ENCODE measurements at places on chromosomes 3 and 15.

DNA sequence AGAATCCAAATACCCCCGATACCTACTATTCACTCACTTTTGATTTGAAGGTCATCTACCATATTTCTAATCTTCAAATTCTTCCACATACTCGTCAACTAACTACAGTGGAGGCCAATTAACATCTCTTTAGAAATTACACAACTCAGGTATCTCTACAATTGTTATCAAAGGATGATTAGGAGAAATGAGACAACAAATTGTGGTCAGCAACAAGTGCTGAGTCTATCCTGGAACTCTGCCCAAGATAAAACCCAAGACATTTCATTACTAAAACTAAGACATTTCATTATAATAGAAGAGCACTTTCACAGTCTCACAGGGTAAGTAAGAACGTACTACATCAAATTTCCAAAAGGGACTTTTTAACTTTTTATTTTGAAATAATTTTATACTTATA, 100.0 kb downstream of the TBC1D5 start:
- no peak for DNase-seq

- no peak for DNase-seq
Measured at GRCh38 chr15:35506272-35506870, 39.6 kb downstream of the DPH6 start.

- DNase-seq, result no peak
Measured at GRCh38 chr3:37773911-37774310, 87.8 kb upstream of the CTDSPL start.

GRCh38 chr15:42890161-42890913, 30.2 kb downstream of the TTBK2 start:
- peak; percentile 87 for DNase-seq

DNA sequence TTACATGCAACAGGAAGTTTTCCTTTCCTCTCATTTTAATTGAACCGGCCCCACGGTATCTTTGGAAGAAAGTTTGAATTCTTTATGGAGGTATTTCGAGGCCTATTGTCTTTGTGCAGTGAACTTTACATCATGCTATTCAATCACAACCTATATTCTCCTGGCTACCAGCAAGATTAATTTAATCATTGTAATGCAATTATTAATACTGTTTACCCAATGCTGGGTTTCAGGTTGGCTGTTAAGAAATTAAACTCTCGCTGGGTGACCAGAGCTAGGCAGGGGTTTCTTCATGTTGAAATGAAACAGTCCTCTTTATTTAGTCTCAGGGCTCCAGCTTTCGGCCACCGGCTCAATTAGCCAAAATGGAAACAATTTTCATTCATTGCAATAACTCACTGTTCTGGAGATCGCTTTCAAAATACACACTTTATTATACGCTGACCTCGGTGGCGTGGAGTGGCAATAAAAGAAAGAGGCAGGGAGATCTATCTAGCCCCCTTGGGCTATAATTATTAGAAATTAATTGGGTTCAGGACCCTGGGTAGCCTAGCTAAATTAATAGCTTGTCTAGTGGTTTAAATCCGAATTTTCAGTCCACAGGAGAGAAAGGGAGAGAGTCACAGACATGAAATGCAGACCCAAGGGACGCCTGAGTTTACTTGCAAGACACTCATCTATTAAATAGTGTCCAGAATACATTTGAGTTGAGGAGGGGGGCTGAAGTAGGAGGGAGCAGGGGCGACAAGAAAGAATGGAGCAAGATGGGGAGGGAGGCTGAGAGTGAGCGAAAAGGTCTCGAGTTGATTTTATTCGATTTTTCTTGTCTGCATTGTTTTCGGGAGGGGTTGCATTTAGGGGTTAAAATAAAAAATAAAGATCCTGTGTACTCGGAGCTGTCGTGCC, 3.9 kb upstream of the MECOM start:
- no peak for DNase-seq

DNA sequence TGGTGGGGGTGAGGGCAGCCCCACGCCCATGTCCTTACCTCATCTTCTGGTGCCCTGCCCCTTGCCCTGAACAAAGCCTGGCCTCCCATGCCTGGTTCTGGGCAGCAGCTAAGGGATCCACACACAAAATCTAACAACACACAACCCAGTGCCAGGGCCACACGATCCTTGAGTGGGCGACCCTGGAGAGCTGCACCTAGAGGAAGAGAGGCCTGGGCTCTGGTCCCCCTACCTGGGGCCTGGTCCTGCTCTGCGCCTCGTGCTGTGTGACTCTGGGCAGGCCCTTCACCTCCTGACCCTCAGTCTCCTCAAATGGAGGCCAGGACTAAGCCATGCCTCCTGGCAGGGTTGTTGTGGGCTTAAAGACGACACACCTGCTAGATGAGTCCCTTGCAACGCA, 20.0 kb upstream of the C3orf22 start:
- DNase-seq, result no peak

DNA sequence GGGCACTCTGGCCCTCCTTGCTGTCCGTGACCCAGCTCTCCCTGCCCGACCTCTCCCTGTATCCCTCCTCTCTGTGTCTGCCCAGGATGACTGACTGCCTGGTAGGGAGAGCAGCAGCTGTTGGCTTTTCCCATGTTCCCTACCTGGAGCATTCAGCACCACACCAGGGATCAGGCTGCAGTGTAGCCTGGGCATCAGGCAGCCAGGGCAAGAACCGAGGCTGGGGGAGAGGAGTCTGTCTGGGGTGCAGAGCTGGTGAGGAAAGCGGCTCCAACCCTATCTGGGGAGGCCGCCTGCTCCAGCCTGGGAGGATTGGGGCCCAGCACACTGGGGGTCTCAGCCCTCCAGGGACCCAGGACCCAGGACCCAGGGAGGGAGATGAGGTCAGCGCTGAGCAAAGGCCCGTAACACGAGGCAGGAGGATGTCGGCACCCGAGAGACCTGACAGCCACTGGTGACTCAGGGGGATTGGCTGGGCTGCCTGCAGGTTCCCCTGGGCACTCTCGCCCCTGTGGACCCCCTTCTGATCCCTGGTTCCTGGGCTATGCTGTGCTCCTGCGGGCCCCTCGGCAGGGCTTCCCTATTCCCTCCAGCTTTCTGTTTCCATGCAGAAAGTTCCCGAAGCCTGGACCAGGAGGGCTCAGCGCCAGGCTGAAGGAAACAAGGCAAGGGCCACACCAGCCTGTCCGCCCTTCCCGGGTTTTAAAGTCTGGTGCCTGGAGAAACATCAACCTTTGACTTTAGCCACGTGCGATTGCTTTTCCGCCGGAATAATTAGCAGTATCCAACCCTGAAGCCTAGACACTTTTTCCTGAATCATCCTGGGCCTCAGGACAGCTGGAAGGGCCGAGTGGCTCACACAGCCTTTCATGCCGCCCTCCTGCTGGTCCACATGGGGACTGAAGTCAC, 128.2 kb upstream of the MEF2A start:
- DNase-seq, result no peak

GRCh38 chr15:37372064-37372463, 271.7 kb upstream of the MEIS2 start:
- no peak for DNase-seq

- no peak for DNase-seq
Measured at GRCh38 chr15:72515591-72516389, 41.7 kb downstream of the ARIH1 start.

GRCh38 chr3:52200981-52201679, 3.2 kb downstream of the ALAS1 start:
- no peak for DNase-seq

GRCh38 chr15:64596701-64597476, 136.5 kb downstream of the ZNF609 start:
- DNase-seq, result peak; percentile 32

DNA sequence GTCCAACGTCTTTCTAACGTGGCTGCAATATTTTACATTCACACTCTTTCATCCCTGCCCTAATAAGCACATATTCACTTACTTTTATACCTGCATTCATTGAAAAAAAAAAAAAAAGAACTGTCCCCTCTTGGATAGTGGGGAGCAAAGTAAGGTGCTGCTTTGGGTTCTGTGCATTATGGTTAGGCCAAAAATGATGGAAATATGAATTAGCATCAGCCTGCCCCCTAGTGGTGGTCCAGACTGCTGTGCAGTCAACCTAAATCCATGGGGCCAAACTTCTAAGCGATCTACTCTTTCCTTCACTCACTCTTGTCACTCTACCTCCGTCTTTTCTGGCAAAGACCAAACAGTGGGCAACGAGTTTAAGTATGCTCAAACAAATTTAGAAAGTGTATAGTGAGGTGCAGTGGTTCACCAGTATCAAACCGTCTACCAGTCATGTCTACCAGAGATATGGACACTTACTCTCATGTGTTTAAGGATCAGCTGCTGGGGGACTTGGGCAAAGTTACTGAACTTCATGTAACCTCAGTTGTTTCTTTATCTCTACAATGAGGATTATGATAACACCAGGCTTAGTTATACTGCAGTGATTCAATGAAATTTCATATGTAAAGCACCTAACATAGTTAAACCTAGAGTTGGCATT, 61.5 kb upstream of the GRM7 start:
- no peak for DNase-seq
